ENCODE measurements at places on chromosomes 11 and 22.

GRCh38 chr11:95388086-95388485, 157.1 kb upstream of the SESN3 start:
- no peak for DNase-seq

GRCh38 chr11:8329336-8329735, 65.7 kb upstream of the LMO1 start:
- DNase-seq, result no peak

GRCh38 chr11:13596611-13597326, 71.7 kb upstream of the FAR1 start:
- peak; percentile 58 for DNase-seq

DNA sequence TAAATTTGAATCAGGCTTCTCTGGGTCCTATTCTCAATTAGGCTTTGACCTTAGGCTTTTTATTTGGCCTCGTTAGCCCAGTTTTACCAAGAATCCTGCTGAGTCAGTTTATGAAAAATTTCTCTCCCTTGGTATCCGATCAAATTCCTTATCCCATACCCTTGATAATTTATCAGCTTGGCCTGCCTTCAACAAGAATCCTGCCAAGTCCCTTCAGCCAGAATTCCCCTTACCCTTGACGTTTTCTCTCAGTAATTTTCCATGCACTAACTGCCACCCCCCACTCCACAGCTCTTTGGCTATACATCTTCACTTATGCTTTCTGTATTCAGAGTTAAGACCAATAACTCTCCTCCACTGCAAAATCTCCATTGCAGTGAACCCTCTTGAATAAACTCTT, 811.0 kb upstream of the CCDC90B start:
- DNase-seq, result no peak

- no peak for DNase-seq
Measured at GRCh38 chr22:29830585-29830984, 7.5 kb downstream of the ASCC2 start.

DNA sequence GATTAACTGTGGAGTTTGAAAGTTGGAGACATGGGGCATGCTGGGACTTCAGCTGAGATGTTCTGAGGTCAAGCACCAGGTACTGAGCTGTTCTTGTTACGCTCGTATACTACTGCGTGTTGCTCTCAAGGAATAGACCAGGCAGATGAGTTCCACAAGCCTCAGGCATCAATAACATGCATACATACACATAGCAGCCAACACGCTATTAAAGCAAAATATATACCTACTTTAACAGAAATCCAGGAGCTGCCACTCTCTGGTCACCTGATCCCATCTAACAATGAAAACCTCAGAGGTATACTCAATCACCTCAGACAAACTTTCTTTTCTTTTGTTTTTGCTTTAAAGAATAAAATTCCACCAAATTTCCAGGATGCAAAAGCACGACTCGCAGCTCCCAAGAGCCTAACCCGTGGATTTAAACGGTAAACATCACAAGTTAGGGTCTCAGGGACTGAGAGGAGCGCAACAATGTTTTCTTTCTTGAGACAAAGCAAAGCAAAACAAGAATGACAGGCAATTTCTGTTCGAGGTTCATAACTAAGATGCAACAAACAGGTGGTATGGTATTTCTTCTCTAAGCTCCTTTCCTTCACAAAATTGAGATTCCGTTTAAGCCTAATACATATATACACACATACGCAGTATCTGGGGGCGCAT, 16.5 kb downstream of the BLID start:
- no peak for DNase-seq

- DNase-seq, result no peak
Measured at GRCh38 chr22:42805998-42806830, 50.9 kb downstream of the ARFGAP3 start.

DNA sequence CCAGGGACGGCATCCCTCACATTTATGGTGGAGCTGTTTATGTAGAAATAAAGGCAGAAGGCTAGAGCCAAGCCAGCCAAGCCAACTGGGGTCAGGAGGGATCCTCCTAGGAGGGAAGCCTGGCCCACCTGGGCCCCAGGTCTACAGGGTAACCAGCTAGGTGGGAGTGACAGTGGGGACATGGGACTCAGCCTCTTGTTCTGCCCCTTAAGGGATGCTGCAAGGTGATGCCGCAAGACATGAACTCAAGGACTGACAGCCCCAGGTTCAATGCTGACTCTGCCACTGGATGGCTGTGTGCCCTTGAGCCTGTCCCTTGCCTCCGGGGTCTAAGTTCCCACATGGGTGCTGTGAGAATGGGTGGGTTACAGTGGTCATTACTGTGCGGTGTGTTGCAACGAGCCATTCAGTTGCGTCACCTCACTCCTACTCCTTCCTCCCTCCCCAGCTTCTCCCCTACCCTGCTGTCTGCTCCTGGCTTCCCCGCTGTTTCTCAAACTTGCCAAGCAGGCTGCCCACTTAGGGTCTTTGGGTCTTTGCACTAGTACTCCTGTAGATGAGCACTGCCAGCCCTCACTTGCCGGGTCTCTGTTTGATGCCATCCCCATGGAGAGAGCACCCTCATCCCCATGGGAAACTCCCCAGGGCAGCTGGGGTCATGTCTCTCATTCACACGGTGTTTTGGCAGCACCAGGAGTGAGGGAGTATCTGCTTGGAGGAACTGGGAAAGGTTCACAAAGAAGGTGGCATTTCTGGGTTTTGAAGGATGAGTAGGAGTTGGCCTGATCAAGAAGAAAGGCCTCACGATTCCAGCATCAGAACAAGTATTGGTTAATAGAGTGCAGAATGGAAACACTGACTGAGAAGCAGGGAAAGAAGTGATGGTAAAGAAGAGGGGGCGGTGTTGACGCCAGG, 43.0 kb upstream of the RTL6 start:
- no peak for DNase-seq

DNA sequence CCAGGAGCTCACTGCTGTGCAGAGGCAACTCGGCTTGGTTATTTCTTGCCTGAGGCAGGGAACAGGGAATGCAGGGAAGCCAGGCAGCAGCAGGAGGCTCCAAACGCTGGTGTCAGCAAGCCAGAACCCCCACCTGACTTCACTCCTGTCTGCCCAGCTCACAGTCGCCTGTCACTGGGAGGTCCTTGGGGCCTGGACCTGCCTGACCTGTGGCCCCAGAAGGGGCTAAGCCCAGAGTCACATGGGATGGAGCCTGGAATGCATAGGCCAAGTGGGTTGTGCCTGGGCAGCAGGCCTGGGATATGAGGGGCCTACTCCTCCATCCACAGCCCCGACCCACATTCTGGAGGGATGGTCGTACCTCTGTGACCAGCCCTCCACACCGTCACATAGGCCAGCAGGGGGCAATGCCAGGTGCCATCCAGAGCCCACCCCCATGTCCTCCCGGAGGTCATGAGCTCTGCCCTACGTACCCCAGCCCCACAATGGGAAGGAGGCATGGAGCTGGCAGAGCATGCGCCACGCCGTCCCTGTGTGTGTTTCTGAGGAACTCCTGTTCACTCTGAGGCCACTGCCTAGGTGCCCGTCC, 5.2 kb downstream of the RASSF7 start:
- DNase-seq, result no peak

GRCh38 chr11:83663446-83663845, 377.3 kb upstream of the CCDC90B start:
- no peak for DNase-seq

GRCh38 chr11:7613394-7613720, 59.9 kb downstream of the CYB5R2 start:
- no peak for DNase-seq

DNA sequence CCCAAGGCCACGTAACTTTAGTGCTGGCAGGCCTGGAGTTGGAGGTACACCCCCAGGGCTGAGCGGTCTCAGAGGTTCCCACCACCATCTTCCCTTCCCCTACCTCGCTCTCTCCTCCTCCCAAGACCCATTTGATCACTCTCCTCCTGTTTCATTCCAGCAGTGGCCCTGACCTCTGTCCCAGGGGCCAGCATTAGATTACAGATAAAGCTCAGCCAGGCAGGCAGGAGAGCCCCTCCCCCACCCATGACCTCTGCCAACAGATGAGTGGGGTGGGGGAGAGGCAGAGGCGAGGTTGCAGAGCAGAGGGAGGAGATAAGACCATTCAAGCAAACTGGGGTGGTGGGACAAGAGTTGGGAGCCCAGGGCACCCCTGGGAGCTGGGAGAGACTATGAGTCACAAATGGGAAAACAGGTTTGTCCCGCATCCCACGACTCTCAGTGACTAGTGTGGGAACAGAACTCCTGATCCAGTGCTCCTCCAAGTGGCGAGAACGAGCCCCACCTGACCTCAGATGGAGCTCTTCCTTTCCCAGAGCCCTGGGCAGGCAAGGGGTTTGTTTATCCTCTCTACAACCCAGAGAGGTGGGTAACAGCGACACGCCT, 367.9 kb downstream of the MN1 start:
- DNase-seq, result no peak

DNA sequence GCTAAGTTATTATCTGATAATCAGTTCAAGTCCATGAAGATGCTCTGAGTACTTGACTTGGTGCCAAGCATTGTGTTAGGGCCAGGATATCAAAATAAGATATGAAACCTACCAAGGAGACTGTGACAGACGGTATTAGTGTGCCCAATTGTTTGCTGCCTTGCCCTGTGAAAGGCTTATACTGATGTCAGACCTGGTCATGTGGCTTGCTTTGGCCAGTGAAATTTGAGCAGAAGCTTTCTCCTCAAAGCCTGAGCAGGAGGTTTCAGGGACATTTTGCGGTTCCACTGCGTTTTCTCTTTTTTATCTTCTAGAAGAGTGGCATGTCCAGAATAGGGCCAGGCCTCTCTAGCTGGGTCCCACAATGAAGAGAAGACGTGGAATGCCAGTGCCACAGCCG, 15.8 kb upstream of the PKNOX2 start:
- no peak for DNase-seq

- DNase-seq, result no peak
Measured at GRCh38 chr11:75083217-75083605, 13.5 kb downstream of the OR2AT4 start.

DNA sequence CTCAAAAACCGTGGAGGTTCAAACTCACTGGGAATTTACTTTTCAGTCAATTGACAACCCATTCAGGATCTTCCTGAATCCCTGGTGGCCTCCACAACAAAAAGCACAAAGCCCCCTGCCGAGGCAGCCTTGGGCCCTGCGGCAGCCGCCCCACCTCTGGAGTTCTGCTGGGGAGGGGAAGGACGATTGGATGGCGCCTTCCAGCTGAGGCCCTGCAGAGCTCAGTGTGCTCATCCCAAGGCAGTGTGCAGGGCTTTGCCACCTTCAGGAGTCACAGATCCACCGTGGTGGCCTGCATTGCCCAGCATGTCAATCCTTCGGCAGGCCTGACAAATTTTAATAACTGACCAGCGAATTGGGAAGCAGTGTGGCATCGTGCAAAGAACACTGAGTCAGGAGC, 7.4 kb downstream of the ZFTA start:
- DNase-seq, result no peak

GRCh38 chr22:28247136-28247535, 328.1 kb upstream of the PITPNB start:
- no peak for DNase-seq

GRCh38 chr11:113724778-113725177, 18.7 kb upstream of the TMPRSS5 start:
- DNase-seq, result no peak

GRCh38 chr11:2387266-2387987, 10.3 kb downstream of the CD81 start:
- DNase-seq, result no peak

GRCh38 chr22:47303161-47303890, 540.9 kb downstream of the TBC1D22A start:
- DNase-seq, result no peak

DNA sequence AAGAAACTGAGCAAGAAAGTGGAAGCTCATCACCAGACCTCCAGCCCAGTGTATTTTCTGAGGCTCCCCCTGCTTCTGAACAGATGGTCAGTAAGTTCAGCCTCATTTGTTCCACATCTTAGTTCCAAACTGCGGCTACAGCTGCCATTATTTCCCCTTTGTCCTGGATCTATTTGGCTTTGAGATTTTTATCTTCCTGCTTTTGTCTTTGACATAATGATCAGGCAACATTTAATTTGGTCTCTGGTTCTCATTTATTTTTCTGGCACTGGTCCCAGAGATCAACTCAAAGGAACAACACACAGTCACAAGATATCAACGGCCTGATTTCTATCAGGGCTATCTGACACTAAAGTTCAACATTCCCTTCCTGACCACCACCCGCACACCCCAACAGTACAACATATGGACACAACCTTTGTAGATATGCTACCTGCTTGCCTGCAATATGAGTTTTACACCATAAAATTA, 137.5 kb downstream of the FAM76B start:
- peak; percentile 88 for DNase-seq

DNA sequence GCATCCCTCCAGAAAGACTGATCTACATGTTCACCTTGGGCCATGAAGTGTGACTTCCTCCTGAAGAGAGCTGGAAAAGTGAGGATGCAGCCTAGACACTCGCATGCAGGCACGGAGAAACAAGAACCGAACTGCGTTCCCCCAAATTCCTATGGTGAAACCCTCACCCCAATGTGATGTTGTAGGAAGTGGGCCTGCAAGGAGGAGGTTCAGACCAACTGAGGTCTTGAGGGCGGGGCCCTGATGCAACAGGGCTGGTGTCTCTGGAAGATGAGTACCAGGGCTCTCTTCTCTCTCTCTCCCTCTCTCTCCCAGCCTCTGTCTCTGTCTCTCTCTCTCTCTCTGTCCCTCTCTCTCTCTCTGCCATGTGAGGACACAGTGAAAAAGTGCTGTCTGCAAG, 501.1 kb downstream of the BRD1 start:
- no peak for DNase-seq

DNA sequence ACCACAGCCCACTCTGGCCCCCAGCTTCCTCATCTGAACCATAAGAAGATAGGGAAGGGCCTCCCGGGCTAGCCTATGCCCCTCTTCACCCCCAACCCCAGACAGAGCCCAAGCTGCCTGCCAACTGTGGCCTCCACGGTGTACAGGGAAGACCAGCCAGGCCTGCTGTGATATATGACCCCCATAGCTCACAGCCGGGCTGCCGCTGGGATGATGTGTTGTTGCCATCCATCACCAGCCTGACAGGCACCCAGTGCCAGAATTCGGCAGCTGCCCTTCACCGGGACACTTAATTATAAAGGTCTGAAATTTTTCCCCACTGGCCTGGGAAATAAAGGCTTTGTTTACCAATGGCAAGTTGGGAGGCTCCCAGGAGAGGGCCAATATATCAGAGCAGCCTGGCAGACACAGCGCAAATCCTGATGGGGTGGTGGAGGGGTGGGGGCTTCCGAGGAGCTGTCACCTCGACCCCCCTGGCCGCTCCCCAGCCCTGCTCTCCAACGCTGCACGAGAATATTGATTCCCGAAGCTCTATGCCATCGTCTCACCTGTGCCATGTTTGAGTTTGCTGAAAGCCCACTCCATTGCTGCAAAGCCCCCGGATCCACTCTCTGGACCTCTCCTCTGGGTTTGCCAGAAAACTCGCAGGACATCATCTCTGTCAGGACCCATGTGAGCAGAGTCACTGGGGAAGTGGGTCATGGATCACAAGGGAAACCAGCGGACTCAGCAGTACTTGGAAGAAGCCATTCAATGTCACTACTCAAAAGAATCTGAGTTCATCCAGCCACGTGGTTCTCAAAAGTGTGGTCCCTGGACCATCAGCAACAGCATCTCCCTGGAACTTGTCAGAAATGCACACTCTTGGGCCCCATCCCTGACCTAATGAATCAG, 296.9 kb downstream of the MN1 start:
- DNase-seq, result peak; percentile 75

- no peak for DNase-seq
Measured at GRCh38 chr11:65383778-65384177, 1.3 kb upstream of the SLC25A45 start.

- DNase-seq, result no peak
Measured at GRCh38 chr22:48952256-48953102, 875.2 kb downstream of the BRD1 start.

Data from NCI-H446 treated with DMSO at 0.1 percent for 48 hours (cell line).